ENCODE measurements at places on chromosomes 11 and 22. TPM values are rescaled to one million over a fixed set of nuclear protein-coding genes. Genes with fewer than 3 reads are reported as not detected.

Gene IFITM10
- 126 TPM for total RNA-seq

Gene PRODH
- total RNA-seq, result 4.8 TPM

Gene OR52B4
- total RNA-seq, result not detected

Gene MAFF
- 30.1 TPM for total RNA-seq

Gene CCDC116
- 0.59 TPM for total RNA-seq

GRCh38 chr22:47232197-47232596 is 469.7 kb downstream of the TBC1D22A start:
- no peak for DNase-seq
- H3K27ac ChIP-seq, result no peak overlapping the region
- no peak overlapping the region for H3K4me3 ChIP-seq
- no peaks in the 10 kb centered on the region for H3K4me1 ChIP-seq

GRCh38 chr11:68206211-68206610 is 6.9 kb downstream of the KMT5B start:
- H3K27ac ChIP-seq, result peak overlapping the region; percentile 46
- no peaks in the 10 kb centered on the region for H3K36me3 ChIP-seq
- H3K4me1 ChIP-seq, result peaks cover 70% of the 10 kb centered on the region
- H3K4me3 ChIP-seq, result no peak overlapping the region
- no peak for DNase-seq
- H3K27me3 ChIP-seq, result no peaks in the 10 kb centered on the region

DNA sequence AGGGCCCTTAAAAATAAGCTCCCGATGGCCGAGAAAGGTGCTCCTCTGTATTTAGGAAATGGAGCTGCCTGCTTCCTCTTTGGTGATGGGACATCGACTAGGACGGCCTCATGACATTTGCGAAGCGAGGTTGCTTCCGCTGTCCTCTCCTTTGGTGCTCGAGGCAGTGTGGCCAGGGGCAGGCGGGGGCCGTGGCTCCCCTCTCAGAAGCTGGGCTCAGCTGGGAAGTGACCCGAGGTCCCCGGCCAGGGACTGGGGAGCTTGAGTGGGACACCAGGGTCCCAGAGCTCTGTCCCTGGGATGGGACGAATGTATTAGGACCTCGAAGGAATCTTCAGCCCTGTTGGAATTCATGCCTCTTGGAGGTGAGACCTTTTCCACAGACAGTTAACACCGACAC is 151.1 kb downstream of the CTTN start:
- no peaks in the 10 kb centered on the region for H3K27me3 ChIP-seq
- no peaks in the 10 kb centered on the region for H3K36me3 ChIP-seq
- DNase-seq, result no peak
- H3K4me1 ChIP-seq, result no peaks in the 10 kb centered on the region
- no peak overlapping the region for H3K27ac ChIP-seq
- no peak overlapping the region for H3K4me3 ChIP-seq

DNA sequence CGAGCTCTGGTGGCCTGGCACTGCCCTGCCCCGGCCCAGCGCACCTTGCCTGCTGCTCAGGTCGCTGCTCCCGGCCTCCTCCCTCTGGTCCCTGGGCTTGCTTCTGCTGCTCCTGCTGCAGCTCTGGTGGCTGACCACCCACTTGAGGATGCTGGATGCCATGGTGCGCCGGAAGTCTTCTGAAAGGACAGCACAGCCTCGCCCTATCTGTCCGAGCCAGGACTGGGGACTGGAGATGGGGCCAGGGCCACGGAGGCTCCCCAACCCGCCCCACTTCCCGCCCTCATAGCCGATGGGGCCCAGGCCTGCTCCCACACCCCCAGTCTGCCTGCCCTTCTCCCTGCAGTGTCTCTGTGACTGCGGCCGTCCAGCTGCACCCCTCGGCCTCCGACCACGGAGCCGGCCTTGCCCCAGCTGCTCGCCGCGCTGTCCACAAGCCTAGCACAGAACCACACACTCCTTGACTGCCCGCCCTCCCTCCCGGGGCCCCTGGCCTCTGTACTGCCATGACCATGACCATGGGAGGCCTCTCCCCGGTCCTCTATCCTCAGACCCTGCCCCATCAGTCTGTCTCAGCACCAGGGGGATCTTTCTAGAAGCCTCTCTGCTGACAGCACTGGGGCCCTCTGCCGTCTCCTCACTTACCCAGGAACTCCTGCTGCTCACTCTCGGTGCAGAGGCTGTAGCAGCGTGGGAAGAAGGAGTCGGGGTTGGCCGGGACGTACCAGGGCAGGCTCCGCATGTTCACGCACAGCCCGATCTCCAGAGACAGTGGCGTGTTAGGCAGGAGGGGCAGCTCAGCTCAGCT is 12.7 kb downstream of the TTLL8 start:
- no peaks in the 10 kb centered on the region for H3K27me3 ChIP-seq
- no peaks in the 10 kb centered on the region for H3K4me1 ChIP-seq
- H3K27ac ChIP-seq, result no peak overlapping the region
- H3K36me3 ChIP-seq, result no peaks in the 10 kb centered on the region

DNA sequence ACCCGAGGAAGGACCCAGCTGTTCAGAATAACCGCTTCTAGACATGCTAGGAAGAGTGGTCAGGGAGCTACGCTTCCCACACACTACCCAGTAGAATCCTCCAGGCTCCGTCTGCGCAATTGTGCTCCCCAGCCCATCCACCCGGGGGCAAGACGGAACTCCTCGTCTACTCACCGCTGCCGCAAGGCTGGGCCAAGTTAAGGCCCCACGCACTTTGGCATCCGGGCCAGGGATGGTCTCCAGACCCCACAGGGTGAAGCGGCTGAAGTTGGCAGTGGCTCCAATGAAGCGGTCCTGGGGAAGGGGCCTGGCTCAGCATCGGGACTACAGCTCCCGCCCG is 757 bp downstream of the RNASEH2C start:
- H3K4me1 ChIP-seq, result peaks cover 13% of the 10 kb centered on the region
- H3K4me3 ChIP-seq, result peak overlapping the region; percentile 67
- no peaks in the 10 kb centered on the region for H3K27me3 ChIP-seq
- H3K27ac ChIP-seq, result peak overlapping the region; percentile 74

- H3K27me3 ChIP-seq, result no peaks in the 10 kb centered on the region
- H3K4me1 ChIP-seq, result no peaks in the 10 kb centered on the region
These were observed 219.1 kb upstream of the CCDC179 start for GRCh38 chr11:23079382-23079813.

- no peaks in the 10 kb centered on the region for H3K36me3 ChIP-seq
- peaks cover 62% of the 10 kb centered on the region for H3K4me1 ChIP-seq
- DNase-seq, result no peak
- no peak overlapping the region for H3K27ac ChIP-seq
- no peaks in the 10 kb centered on the region for H3K27me3 ChIP-seq
These were observed 2.1 kb upstream of the GRAMD4 start for GRCh38 chr22:46617986-46618647.
